ENCODE measurements at places on chromosomes 3 and 15. TPM values are rescaled to one million over a fixed set of nuclear protein-coding genes. Genes with fewer than 3 reads are reported as not detected.
A peak's percentile ranks its signal among the peaks of the same experiment; 100 is the strongest.

DNA sequence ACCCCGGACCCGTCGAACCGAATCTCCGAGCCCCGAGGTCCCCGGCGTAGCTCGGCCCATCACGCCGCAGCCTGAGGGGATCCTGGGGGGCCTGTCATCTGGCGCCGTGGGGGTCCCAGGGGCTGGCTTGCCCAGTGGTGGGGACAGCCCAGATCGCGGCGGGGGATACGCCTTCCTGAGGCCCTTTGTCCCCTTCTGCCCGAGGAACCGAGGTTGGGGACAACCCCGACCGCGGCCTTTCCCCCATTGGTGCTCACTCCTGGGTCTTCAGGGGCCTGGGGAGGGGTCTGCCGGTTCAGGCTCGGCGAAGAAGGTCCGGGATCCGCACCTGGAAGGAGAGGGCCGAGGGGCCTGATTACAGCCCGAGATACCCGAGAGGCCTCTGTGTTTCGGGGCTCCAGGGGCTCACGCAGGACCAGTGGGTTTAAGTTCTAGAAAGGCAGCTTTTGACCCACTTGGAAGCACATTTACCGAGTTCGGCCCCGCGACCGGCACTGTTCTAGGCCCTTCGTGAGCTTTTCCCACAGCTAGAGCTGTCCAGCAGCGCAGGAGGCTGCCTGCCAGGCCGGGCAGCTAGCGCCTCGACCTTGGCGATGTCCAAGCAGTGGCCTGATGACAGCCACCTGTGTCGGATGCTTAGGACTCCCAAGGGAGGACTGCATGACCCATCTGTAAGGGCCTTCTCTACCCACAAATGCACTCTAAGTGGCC lies 504 bp downstream of the ABHD2 start:
- peak; percentile 40 for DNase-seq

DNA sequence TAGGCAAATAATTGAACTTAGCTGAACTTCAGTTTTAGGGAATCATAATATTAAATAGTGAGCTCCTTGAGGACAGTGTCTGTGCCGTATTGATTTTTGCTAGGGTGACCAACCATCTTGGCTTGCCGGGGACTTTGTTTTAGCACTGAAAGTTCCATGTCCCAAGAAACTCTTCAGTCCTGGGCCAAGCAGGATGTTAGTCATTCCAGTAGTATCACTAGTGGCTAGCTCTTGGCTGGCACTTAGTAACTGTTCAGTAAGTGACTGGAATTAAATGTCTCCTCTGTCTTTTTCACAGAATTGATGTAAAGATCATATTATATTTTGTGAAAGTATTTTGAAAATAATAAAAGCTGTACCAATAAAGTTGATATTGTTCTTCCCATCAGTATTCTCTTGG lies 42.3 kb downstream of the RSRC1 start:
- no peak for DNase-seq

DNA sequence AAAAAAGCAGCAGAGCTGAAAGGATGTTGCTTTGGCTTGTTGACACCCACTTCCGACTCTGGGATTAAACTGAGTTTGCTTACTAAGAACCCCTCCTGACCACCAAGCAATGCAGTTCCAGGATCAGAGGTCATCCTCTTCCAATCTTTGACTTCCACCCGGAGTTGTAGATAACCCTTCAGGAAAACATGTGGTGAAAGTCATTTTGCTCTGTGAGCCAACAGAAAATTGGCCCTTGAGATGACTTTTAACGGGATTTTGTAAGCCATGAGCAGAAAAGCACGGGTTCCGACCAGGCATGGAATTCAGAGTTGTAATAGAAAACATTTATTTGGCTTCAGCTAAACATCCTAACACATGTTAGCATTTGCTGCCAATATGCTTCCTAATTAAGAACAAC lies 171.6 kb upstream of the NR2F2 start:
- DNase-seq = no peak

GRCh38 chr15:85620690-85621049 lies 174.1 kb downstream of the KLHL25 start:
- DNase-seq = no peak

DNA sequence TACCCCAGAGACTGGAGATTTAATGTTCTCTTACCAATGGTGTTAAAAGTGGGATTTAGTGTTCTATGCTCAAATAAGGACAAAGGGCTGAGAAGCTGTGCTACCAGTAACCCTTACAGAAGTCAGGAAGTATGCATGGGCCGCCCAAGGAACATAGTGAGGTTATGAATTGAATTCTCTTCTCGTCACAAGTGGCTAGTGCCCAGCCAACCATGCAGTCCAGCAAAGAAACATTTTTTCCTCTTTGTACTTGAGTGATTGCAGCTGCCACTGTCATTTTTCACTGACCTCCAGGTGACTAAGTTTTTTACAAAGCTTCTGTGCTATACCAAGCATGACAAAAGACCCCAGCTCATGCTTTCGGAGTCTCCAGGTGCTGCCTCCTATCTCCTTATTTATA lies 110.6 kb upstream of the DCBLD2 start:
- no peak for DNase-seq

Gene GCNT3
- polyA plus RNA-seq = 21.7 TPM

Gene SLC12A1
- not detected for polyA plus RNA-seq
